ENCODE measurements at places on chromosomes 12 and 14.

GRCh38 chr12:10386857-10387256 is 3.0 kb downstream of the KLRK1 start:
- DNase-seq = no peak

DNA sequence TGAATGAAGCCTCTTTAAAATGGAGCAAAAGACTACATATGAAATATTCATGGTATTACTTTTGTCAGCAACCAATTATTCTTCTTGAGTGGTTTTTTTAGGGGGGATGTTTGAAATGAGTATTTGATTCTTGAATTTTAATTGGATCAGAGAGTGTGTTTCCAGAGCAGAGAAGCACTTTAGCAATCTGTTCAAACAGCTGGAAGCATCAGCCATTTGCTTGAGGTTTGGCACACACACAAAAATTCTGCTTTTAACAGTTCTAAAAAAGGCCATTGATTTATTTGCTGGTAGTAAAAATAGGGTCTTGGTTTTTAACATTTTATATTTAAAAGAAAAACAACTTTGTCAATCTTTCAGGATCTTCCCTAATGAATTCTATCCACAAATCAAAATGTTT is 292.7 kb downstream of the LRFN5 start:
- no peak for DNase-seq

DNA sequence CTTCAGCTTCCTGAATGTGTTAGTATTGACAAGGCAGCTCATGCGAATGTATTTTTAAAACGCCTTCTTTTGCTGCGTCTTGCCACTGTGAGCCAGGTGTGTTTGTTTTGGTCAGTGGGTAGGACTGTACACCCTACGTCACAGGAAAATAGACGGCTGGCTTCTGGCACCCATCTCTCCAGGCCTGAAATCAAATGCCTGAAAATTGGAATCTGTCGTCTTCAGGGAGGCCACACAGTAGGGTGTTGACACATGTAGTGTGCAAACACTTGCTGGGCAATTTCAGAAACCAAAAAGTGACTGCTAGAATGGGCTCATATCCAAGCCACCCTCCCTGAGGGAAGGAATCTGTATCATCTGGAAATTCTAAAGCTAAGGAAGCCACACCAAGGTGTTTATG is 209.3 kb downstream of the TTC8 start:
- DNase-seq = no peak

DNA sequence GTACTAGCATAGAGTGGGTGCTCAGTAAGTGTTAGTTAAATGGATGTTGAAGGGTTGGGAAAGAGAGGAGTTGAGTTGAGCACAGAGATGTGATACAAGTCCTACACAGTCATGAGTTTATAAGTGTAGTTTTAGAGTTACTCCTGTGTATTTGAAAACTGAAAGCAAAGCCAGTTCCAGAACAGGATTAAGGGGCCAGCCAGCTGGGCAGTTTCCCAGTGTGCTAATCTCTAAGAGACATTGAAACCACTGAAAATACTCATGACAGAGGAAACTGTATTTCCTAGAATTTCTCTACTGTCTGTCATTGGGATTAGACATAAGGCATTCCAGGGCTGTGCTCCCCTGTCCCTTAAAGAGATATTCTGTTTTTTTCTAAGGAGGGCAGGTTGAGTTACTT is 101.0 kb downstream of the DERA start:
- no peak for DNase-seq

GRCh38 chr12:3537719-3538465 is 46.9 kb downstream of the PRMT8 start:
- no peak for DNase-seq

GRCh38 chr12:58920102-58920960 is at the start of gene LRIG3:
TSS of gene LRIG3 (minus strand) at chr12:58920504. CDS start at chr12:58920235, 269 bp downstream.
- DNase-seq = peak; percentile 36

- no peak for DNase-seq
Measured at GRCh38 chr14:58167891-58168290, 15.9 kb upstream of the ARMH4 start.

- DNase-seq = no peak
Measured at GRCh38 chr12:5243014-5243413, 188.9 kb upstream of the NTF3 start.

- no peak for DNase-seq
Measured at GRCh38 chr14:63951021-63951420, 98.2 kb downstream of the SYNE2 start.

GRCh38 chr12:105476616-105477015 is 146.1 kb downstream of the C12orf75 start:
- no peak for DNase-seq

DNA sequence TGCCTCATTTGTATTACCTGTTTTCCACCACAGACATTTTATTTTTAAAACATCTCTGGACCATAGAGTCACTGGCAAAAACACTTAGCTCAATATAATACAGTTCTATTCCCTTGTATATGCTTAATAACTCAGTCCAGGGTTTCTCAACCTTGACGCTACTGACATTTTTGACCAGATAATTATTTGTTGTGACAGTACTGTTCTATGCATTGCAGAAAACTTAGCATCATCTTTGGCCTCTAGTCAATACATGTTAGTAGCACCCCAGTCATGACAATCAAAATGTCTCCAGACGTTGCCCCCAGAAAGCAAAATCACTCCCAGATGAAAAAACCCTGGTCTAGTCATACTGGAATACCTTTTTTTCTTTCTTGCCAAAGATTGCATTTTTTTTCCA is 174.7 kb downstream of the TMEM132D start:
- DNase-seq = no peak

GRCh38 chr12:51341251-51342007 is 5.0 kb downstream of the CELA1 start:
- DNase-seq = peak; percentile 78

All from activated CD4-positive, alpha-beta T cell treated with anti-CD3 and anti-CD28 coated beads for 48 hours (primary cell).